Fibroblast of upper back skin (primary cell): ENCODE measurements at places on chromosomes 5 and 9.

DNA sequence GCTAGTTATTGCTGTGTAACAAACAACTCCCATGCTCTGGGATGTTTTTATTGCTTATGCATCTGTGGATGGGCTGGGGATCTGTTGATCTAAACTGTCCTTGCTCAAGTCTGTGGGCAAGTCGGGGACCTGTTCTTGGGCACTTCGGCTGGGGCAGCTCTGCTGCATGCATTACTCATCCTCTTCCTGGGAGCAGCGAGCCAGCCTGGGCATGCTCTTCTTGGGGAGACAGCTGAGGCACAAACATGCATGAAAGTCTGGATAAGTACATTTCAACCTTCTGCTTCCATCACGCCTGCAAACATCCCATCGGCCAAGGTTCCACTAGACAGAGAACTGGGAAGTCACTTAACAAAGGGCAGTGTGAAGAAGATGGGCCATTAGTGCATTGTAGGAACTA lies 66.3 kb downstream of the ANKRD33B start:
- no peak for DNase-seq

- peak; percentile 75 for DNase-seq
Observed at GRCh38 chr5:72280581-72281069, 39.4 kb downstream of the MRPS27 start.

DNA sequence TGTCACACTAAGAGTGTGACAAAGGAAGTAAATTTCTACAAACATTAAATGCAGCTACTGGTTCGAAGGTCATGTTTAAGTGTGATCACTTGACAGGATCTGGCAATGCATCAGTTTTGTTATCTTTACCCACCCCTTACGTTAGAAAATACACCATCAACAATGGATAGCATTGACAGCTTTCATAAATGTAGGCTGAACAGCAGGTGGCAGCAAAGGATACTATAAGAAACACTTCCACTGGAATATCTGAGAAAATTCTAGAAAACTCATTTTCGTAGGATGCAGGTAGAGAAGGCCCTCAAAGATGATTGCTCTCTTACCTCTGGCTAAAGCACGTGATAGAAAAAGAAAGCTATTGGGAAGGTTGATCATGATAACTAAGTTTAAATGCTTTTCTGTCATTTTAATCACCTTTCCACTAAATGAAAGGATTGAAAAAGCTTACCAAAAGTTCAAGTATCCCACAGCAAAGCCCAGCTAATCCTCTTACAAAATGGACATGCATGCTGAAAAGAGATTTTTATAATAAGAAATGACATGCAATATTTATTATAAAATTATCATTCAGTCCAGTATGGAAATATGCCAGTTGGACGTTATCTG lies 292.5 kb downstream of the PARP8 start:
- DNase-seq: peak; percentile 27

DNA sequence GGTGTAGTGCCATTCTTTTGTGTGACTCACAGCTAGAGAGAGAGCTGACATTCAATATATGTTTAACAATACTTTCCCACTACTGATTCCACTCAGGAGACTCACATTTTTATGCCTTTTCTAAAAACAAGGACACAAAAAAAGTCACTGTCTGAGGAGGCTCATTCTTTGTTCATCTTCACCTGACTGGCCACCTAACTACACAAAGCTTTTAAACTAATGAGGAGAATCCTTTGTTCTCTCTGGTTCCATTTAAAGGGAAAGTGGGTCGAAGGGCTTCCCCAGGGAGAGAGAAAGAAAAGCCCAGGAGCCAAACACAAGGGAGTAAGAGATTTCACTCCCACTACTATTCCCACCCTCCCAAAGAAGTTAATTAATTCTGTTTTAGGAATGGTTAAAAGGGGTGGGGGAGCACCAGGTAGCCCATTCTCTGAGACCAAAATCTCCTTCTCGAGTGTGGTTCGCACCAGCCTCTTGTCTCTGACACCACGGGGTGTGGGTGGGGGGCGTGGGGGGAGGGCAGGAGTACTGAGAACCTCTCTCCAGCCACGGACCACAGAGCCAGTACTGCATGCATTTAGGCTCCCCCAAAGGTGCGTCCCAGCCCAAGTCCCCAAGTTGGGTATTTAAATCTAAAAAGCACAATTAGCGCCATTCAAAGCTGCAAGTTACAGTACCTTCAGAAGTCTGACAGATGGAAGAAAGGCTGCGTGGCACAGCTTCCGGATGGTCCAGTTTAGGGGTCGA lies 747 bp downstream of the TRPM3 start:
- DNase-seq: no peak

- peak; percentile 5 for DNase-seq
Observed at GRCh38 chr5:133610489-133611356, 1.6 kb downstream of the FSTL4 start.

DNA sequence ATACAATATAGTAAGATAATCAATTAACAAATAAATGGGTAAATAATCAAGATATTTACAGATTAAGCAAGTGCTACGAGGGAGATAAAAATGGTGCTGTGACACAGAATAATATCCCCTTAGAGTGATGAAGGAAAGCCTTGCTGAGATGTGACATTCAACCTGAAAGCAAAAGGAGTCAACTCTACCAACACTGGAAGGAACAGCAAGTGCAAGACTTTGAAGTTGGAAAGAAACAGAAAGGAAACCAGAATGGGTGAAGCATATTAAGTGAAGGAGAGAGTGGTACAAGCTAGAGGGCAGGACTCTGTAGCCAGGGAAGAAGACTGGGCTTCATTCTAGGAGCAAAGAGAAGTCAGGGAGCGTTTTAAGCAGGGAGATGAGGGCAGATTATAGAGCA lies 12.2 kb upstream of the MEGF9 start:
- DNase-seq: no peak

DNA sequence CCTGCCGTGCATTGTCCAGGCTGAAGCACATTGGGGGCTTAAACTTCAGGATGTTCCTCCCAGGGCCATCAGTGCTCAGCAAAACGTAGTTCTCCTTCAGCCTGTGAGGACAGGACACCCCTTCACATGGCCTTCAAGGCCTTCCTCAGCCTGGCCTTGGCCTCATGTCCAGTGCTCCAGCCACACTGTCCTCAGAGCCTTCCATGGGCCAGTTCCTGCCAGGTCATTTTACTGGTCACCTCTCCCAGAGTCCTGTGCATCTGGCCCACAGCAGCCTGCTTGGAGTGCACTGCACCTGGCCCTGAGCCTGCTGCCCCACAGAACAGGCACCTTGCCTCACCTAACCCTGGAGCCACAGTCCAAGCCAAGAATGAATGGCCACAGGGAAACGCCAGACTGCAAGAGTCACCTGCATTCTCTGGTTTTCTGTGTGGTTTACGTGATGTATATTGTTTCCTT lies 8.7 kb downstream of the HNRNPAB start:
- no peak for DNase-seq

GRCh38 chr9:20726144-20726543 lies 42.1 kb downstream of the FOCAD start:
- DNase-seq: no peak
